Esophagus muscularis mucosa (tissue), 4 donors: ENCODE measurements at places on chromosomes 16 and 17. TPM values are rescaled to one million over a fixed set of nuclear protein-coding genes. Genes with fewer than 3 reads are reported as not detected.
A peak's percentile ranks its signal among the peaks of the same experiment; 100 is the strongest.

GRCh38 chr17:48621410-48622392 lies 4.5 kb downstream of the HOXB9 start:
- DNase-seq: no peak

DNA sequence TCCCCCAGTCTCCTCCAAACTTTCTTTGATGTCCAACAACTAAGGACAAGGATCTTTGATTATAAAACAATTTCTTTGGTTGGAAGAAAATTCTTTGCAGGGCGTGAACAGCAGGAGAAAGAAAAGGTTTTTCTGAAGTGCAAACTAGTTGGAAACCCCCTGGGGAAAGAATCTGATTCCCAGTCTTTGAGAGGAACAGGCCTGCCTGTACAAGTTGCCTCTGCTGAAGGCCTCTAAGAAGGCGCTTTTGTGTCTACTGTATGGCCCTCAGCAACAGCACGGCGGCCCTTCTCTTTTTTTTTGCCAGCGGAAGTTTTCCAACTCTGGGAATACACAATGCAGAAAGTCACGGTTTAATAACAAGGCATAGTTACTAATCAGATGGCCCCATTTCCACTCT lies 14.0 kb downstream of the RNF43 start:
- no peak for DNase-seq

Gene CTRB1
- not detected for total RNA-seq

DNA sequence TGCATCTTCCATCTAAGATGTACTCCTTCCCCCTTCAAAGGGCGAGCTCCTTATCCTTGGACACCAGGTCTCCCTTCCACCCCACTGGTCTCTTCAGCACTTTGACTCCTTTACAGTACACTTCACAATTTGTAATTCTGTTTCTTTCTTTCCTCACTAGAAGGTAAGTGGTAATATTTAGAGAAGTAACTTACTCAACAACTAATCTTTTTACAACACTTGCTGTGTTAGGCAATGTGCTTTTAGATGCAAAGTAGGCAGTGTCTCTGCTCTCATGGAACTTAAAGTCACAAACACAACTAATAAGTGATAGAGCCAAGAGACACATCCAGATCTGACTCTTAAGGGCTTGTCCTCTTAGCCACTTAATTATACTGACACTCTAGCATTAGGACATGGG lies 6.4 kb downstream of the SIAH1 start:
- DNase-seq: no peak

- no peak for DNase-seq
These were observed 6.8 kb downstream of the TELO2 start for GRCh38 chr16:1499756-1500464.

DNA sequence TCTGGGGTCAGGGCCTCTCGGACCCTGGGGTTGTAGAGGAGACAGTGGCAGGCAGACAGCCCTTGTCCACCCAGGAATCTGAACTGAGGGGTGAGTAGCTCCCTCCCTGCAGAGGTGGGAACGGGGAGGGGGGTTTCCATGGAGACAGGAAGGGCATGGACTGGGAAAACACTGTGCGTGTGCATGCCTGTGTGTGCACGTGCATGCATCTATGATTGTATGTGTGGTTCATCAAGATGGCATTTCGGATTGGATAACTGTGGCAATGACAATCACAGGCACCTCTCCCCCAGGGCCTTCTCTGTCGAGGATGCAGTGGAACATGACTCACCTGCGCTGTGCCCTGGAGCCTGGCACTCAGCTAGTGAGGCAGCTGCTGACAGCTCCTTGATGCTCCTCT lies 6.1 kb upstream of the CD300C start:
- no peak for DNase-seq

- peak; percentile 39 for DNase-seq
These were observed 609.9 kb upstream of the SALL1 start for GRCh38 chr16:51761001-51761400.

- DNase-seq: no peak
These were observed 11.9 kb downstream of the FZD2 start for GRCh38 chr17:44568945-44569858.

GRCh38 chr16:87765473-87765775 lies 362 bp downstream of the KLHDC4 start:
- no peak for DNase-seq

GRCh38 chr17:64216000-64216337 lies 47.1 kb downstream of the TEX2 start:
- DNase-seq: no peak

DNA sequence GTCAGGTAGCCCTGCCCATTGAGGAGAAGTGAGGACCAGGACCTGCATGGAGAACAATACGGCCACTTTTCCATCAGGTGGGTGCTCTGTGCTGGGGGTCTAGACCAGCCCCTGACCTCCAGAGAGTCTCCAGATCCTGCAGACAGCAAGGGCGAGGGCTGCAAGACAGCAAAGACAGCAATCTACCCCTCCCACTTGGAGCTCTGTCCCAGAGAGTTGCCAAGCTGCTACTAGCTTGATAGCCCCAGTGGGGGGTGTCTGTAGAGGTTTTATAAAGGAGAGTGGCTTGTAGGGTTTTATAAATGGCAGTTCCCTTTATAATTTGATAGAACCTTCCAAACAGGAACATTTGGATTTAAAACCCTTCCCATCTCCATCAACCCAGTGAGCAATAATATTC lies 16.7 kb upstream of the SLFN11 start:
- DNase-seq: no peak

DNA sequence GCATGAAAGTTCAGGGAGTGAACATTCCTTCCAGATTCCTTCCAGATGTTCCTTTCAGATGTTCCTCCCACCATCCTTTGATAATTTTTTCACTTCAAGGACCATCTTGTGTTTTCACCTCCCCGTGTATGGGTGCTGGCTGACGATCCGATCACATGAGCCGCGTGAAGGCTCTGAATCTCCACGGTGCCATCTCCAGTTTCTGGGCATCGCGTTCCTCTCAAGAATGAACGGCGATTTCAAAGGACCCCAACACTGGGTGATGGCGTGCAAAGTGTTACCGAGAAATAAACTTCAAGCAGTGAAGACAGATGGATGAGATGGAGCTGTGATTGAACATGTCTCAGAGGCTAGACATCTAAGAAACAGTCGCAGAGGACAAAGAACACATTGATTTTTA lies 245.3 kb downstream of the GSG1L start:
- no peak for DNase-seq

DNA sequence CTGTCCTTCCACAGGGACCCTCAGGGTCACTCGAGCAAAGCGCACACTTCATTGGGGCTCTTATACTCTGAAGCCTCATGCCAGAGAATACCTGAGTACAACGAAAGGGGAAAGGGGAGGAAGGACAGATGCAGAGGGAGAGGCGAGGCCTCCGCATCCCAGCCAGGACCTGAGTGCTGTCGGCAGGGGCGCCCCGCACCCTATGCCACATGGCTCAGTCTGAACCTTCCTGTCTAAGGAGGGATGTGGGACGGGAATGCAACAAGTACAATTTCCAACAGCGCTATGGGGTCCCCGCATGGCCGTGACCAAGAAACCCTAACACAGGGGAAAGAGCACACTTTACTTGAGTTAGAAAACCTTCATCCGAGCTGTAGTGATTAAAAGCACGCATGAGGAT lies 39.8 kb upstream of the FAAP100 start:
- DNase-seq: no peak

GRCh38 chr16:76441391-76441790 lies 164.2 kb downstream of the CNTNAP4 start:
- no peak for DNase-seq

- peak; percentile 98 for DNase-seq
These were observed 804 bp downstream of the TGFB1I1 start for GRCh38 chr16:31472709-31473203.

Gene KRTAP9-4
- not detected for total RNA-seq

- no peak for DNase-seq
These were observed 248.5 kb downstream of the SOX9 start for GRCh38 chr17:72369366-72369765.

DNA sequence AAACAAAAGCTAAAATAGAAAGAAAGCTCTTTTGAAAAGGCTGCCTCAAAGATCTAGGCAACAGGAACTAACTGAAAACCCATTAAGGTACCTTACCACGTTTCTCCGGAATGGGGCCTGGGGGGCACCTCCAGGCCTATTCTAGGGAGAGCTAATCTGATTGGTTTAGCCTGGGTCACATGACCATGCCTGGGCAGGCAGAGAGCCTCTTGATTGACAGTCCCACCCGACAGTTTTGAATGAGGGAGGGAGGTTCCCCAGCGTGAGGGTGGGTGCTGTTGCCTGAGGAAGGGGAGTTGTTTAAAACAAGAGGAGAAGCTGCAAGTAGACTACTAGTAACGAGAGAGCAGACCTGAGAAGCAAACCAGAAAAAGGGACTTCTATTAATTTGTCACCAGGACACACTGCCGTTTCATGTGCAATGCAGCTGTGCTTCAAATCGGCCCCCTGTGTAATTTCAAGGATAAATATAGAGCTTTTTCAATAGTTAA lies 143.4 kb upstream of the HS3ST2 start:
- DNase-seq: no peak

Gene MEOX1
- total RNA-seq: 15.6 TPM
